ENCODE measurements at places on chromosomes 16 and 17.

GRCh38 chr16:79003026-79003609 is 597.4 kb downstream of the MAF start:
- no peak for DNase-seq

- no peak for DNase-seq
Observed at GRCh38 chr16:4486126-4486893, 10.1 kb downstream of the HMOX2 start.

- no peak for DNase-seq
Observed at GRCh38 chr17:79803997-79804855, 7.3 kb upstream of the CBX8 start.

GRCh38 chr17:66275651-66276050 is 26.8 kb upstream of the PRKCA start:
- no peak for DNase-seq

DNA sequence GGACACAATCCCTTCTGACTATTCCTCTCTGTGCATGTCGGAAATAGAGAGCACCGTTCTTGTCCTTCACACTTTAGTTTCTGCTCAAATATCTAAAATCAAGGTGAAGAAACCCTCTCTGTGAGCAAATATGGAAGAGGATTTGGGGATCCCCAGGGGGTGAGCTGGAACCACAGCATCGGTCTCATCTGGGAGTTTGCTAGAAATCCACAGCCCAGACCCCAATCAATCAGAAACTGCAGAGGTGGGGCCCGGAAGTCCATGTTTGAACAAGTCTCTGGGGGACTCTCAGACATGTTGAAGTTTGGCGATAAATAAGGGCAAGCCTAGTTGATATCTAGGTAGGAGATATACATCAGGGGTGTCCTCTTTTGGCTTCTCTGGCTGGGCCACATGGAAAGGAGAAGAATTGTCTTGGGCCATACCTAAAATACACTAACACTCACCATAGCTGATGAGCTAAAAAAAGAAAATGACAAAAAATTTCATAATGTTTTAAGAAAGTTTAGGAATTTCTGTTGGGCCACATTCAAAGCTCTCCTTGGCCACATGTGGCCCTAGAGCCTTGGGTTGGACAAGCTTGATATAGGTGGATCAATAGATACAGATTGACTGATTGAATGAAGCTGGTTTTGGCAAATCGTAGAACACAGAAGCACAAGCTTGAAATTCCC is 168.0 kb upstream of the FOXF1 start:
- DNase-seq = no peak

DNA sequence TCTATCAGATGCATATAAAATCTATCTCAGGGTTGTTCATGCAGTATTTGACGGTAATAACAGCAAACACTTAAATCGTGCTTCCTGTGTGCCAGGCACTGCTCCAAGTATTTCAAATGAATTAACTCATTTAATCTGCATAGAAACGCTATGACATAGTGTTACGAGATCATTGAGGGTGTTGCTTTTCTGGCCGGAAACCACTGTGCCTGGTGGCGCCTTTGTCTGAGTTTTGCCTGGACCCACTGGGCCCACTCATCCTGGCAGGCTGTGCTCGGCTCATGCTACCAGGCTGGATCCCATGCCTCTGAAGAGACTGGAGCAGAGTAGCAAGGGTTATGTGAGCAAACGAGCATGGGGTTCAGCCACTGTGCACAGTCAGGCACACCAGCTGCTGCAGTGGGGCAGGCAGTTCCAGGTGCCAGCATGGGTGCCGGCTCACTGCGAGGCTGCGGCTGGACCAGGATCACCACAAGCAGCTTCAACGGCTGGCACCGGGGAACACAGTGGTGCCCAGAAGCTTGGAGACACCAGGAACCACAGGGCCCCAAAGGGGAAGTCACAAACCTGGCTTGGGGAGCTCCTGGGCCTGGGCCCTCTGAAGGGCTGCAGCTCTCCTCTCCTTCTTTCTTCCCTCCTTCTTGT is 45.9 kb upstream of the CLEC19A start:
- DNase-seq = no peak

DNA sequence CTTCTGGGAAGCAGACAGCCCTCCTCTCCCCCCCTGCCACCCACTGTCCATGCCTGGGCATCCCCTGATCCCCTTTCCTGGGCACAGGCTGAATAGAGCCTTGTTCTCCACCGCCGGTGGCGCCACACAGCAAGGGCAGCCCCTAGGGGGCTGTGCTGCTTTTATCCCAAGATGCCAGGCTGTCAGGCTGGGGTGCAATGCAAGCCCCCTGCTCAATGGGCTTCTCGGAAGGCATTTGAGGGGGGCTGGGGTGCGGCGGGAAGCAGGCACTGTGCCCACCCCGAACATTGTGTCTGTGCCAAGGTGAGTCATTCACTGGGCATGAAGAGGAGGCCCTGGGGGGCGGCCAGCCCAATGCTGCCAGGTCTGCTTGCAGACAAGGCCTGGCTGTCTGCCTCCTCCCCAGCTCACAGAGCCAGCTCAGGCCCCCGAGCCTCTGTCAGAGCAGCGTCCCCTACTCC is 1.5 kb upstream of the GFAP start:
- DNase-seq = peak; percentile 40

GRCh38 chr16:66155933-66156332 is 210.6 kb upstream of the CDH5 start:
- no peak for DNase-seq

DNA sequence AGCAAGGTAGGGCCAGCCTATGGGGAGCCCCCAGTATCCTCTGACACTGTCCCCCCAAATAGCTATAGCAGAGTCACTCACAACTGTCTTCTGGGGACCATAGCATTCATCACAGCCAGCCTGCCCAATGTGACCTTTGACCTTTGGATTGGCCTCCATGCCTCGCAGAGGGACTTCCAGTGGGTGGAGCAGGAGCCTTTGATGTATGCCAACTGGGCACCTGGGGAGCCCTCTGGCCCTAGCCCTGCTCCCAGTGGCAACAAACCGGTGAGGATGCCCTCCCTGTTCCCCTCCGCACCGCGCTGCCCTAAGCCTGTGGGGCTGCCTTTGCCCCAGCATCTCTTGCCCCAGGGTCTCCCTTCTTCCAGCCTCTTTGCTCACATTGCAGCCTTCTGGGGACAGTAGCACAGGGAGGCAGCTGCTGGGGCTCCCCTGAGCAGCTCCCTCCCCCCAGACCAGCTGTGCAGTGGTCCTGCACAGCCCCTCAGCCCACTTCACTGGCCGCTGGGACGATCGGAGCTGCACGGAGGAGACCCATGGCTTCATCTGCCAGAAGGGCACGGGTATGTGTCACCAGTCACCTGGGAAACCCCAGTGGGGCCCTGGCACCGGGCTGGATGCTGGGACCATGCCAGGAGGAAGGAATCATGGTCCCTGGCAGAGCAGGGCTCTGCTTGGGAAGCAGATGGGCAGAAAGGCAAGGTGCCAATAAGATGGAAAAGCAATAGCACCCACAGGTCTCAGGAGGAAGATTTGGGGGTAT is 61.1 kb downstream of the MRC2 start:
- DNase-seq = peak; percentile 56

DNA sequence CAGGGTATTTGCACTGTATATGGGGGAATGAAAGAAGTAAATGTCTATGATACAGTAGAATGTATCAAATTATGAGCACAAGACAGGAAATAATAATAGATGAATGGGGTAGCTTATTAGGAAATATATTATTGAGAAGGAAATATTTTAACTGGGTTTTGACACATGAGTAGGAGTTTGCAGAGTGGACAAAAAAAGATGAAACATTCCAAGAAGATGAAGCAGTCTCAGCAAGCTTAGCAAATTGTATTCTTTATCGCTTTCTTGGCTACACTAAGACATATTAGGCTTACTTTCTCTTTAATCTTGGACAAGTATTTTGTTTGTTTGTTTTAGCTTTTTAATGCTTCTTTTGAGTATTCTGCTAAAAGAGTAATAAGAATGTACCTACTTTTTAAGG is 1.3 kb upstream of the KRTAP4-9 start:
- DNase-seq = no peak

DNA sequence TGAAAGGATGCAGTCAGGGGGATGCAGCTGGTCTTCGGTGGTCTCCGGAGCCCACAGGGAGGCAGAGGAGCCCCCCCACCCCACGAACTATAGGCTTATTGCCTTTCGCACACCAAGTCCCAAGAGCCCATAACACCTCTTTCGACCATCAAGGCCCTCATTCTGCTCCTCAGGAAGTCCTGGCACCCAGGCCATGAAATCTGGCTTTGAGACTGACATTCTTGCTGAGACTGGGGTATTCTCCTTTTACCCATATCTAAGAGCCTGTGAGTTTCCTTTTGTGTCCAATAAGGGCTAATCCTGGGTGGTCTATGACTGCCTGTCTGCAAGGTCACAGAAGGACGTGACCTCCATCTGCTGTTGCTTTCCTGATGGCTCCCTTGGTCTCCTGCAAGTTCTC is 6.4 kb upstream of the ARL4D start:
- no peak for DNase-seq

DNA sequence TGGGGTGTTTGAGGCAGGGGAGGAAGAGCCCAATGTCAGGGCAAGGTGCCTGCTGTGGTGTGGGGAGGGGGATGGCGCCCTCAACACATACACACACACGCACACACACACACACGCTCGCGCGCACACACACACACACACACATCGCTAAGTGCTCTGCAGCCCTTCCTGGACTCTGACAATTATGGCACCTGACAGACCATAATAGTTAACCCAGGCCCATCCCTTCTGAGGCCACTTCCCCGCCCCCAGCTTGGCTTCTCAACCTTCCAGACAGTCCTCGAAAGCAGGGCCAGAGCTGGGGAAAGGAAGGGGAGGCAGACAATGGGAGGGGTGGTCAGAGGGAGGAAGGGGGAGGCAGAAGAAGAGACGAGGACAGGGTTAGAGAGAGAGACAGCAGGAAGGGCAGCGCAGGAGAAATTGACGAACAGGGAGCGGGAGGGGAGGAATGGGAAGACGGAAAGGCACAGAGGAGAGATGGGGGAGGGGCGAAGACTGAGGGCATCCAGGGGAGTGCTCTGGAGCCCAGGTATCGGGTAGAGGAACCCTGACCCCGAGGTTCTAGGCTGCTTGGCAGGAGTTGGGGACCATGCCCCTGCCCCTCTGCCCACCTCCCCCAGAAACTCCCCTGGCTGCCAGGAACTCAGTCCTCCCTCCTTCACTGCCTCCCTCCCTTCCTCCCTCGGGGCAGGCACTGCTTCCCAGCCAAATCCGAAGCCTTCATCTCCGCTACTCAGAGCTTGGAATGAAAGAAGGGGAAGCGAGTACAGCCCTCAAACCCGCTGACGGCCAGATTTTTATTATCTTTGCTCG is 4.0 kb downstream of the SRCIN1 start:
- DNase-seq = no peak

- no peak for DNase-seq
Observed at GRCh38 chr17:17156107-17156506, 50.0 kb downstream of the PLD6 start.

DNA sequence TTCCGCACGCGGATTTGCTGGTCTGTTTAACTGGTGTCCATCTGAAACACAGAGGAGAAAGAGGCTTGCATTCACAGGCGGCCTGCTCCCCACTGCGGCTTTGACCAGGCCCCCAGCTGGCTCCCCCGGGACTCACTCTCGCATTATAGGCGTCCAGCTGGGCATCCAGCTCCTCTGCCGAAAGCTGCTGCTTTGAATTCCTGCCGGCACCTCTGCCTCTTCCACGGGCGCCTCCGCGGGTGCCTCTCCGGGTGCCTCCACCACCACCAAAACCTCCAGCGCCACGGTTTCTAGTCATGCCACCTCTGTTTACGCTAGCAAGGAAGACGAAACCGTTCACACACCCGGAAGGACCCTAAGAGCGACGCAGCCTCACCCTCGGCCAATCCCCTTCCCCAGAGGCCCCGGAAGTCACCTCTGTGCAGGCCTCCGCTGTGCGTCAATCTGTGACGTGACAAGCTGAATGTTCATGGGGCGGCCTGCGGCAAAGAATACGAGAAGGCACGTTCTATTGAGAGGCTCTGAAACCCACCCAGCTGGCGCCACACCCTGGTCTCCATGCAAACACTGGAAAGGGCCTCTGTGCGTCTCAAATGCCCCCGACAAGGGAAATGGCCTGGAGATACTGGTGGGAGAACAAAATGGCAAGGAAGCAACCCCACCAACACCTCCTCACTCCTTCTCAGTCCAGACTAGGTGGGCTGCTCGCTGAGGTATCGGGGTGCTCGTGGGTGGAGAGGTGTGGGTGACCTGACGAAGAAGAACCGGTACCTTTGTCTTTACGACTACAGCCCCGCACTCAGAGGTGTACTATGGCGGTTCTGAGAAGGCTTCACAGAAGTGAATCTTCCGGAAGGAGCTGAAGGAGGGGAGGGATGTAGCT is 3.0 kb downstream of the ALYREF start:
- no peak for DNase-seq

- no peak for DNase-seq
Observed at GRCh38 chr16:85902366-85903155, 3.6 kb downstream of the IRF8 start.

DNA sequence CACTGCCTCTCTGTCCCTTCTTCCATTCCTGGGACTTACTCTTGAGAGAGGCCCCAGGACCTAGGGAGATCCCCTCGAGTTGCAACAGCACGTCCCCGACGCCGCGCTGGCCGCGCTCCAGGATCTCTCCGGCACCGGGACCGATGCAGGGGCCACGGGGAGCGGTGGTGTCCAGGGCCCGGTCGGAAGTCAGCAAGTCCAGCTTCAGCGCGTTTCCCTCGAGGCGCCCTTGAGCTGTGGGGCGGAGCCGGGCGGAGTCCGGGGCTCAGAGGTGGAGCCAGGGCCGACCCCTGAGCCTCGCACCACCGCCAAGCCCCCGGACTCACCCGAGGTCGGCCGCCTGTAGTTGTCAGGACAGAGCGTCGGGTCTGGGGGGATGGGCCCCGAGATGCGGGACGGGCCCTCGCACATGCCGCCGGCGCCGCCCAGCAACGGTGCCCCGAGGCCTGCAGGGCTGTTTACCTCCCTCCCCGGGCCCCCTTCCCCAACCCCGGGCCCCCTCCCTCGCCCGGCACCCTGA is 458 bp downstream of the ENKD1 start:
- no peak for DNase-seq

DNA sequence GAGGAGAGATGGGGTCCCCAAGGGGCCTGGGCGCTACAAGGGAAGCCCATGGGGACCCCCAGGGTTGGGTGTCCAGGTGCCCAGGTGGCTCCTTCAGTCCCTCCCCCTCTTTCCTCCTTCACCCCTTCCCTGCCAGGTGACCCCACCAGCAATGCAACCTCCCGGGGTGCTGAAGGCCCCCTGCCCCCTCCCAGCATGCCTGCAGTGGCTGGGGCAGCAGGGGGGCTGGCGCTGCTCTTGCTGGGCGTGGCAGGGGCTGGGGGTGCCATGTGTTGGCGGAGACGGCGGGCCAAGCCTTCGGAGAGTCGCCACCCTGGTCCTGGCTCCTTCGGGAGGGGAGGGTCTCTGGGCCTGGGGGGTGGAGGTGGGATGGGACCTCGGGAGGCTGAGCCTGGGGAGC is 4.0 kb downstream of the EFNB3 start:
- DNase-seq = no peak

GRCh38 chr16:24850289-24850938 is 4.7 kb downstream of the SLC5A11 start:
- no peak for DNase-seq

GRCh38 chr17:81911969-81912368 is 770 bp upstream of the PCYT2 start:
- no peak for DNase-seq

GRCh38 chr17:14514973-14515372 is 214.1 kb downstream of the HS3ST3B1 start:
- DNase-seq = no peak

Data from dorsolateral prefrontal cortex (tissue), 122 donors.